Brain (organoid and tissue), 16 donors: ENCODE measurements at places on chromosomes 7 and 10.

DNA sequence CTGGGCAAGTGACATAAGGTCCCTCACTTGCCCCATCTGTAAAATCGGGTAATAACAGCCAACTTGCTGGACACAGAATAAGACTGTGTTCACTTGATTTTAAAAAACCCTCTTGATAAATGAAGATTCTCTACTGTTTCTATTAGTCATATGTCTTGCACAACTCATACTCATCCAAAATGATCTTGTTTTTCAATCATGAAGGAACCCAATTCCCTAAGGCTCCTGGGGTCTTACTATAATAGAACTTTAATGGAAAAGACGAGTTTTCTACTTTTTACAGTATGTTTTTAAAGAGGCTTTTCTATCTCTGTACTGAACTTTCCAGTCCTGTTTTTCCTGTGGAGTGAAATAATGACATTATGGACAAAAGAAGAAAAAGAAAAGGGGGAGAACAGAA is 103.8 kb downstream of the ARID5B start:
- no peak for DNase-seq

GRCh38 chr7:13826752-13827151 is 162.7 kb downstream of the ETV1 start:
- no peak for DNase-seq

- DNase-seq: peak; percentile 55
These were observed 267.2 kb downstream of the POM121L12 start for GRCh38 chr7:53302496-53303246.

- DNase-seq: no peak
These were observed 6.7 kb downstream of the KIAA1217 start for GRCh38 chr10:24215603-24216002.

- DNase-seq: no peak
These were observed 128.5 kb downstream of the TNS3 start for GRCh38 chr7:47453093-47454061.
